GF-D8 (cell line): ENCODE measurements at places on chromosomes 6 and 20.
A peak's percentile ranks its signal among the peaks of the same experiment; 100 is the strongest.

DNA sequence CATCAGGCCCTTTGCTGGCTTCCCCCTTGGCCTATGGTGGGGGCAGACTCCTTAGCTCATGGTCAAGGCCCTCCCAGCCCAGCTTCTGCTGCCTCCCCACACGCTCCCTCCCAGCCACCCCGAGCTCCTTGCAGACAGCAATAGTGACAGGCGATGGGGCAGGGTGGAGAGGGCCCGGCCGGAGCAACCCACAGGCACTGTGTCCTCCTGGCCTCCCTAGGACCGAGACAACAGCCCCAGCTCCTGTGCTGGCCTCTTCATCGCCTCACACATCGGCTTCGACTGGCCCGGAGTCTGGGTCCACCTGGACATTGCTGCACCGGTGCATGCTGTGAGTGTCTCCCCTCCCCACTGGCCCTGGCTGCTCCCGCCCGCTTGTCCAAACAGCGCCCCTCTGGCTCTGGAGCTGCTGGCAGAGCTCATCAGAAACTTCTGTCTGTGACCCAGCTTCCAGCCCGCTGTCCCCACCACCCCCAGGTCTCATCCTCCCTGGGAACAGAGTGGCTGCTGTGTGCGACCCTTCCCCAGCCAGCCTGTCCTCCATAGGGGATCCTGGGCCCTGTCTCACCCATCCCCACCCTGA lies 21.8 kb downstream of the NPEPL1 start:
- no peak for DNase-seq

DNA sequence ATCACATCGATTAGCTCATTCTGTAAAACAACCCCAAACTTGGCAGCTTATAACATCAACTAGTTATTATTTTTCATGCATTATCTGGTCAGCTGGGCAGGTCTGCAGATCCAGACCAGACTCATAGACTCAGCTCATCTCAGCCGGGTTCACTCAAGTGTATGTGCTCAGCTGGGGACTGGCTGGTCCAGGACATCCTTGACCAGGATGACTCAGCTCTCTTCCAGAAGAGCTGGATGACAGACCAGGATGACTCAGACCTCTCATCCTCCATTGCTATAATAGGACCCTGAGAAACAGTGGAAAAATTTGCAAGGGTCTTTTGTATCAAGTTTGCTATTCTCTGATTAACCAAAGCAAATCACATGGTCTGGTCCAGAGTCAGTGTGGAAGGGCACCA lies 312.5 kb upstream of the PLCB4 start:
- no peak for DNase-seq

DNA sequence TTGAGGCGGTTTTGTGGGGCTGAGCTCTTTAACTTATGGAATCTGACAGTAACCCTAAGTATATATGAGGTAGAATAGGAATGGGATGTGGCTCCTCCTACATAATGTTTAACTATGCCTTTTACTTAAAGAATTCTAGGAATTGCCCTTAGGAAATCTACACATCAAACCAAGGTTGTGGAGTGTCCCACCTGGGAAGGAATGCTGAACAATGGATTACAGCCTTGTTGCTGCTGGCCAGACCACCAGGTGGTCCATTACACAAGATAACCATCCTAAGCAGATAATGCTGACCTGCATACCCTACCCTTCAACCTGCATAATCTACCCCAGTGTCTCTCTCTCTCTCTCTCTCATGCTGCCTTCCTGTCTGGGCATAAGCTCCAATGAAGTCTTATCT lies 35.0 kb upstream of the SLC22A16 start:
- DNase-seq: no peak

DNA sequence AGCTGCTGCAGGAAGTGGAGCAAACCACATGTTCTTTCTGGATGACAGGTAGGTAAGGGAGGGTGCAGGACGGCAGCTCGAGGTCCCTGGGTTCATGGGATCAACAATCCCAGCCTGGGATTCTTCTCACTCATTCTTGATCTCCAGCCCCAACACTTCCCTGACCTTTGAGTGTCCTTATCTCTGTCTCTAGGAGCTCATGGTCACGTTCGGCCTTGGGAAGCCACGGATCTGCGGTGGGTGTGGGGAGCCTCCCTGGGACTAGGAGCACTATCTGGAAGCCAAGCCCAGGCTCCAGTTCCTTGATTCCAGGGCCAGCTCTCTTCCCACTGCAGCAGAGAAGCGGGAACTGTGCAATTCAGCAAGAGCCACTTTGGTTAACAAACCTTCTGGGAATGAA lies 27.5 kb downstream of the BNIP5 start:
- no peak for DNase-seq

GRCh38 chr6:143940011-143940597 lies 68.0 kb downstream of the PLAGL1 start:
- peak; percentile 31 for DNase-seq

DNA sequence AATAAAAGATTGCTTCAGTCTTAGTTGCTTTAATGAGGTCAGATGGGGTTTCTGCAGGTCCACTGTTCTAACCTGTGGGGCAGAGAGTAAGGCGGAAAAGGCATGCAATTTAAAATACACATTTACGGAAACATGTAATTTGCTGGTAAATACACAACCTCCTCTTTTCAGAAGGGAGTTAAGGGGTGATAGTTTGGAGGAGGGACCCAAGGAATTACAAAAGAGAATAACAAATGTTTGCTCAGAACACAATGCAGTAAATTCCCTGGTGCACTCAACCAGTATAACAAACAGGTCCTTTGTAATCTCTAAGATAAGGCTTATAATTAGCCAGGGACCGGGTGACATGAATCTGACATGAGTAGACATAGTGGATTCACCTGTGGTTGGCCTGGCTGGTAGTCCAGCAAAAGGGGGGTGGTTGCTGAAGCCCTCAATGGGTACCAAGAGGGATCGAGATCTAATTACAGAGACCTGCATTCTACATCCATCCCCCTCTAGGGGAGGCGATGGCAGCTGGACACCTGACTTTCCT lies 295.1 kb downstream of the PHACTR1 start:
- DNase-seq: no peak

DNA sequence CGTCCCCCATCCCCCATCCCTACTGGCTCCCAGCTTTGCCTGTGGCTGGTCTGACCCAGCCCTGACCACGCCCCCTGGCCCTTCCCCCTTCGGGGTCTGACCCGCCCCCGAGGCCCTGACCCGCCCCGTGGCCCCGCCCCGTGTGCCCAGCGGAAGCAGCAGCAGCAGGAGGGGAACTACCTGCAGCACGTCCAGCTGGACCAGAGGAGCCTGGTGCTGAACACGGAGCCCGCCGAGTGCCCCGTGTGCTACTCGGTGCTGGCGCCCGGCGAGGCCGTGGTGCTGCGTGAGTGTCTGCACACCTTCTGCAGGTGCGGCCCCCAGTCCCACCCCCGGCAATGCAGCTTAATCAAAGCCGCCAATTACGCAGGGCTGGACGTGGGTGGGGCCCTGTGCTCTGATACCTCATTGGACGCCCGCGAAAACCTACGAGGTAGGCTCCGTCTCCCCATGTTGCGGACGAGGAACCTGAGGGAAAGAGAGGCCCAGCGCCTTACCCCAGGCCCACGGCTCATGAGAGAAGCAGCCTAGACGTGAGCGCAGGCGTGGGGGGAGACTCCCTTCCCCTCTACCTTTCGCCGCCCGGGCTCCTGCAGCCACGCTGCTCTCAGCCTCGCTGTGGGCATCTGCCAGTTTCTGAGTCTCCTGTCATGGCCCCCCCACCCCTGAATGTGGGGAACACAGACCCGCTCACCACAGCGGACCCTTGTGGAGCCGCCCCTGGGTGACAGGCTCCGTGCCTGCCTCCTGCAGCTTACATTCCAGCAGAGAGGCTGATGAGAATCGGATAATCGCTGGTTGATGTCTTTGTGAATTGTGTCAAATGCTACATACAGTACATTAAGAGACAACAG lies 12.8 kb downstream of the RBCK1 start:
- no peak for DNase-seq

- no peak for DNase-seq
Observed at GRCh38 chr6:107152638-107153430, 37.5 kb upstream of the BEND3 start.

DNA sequence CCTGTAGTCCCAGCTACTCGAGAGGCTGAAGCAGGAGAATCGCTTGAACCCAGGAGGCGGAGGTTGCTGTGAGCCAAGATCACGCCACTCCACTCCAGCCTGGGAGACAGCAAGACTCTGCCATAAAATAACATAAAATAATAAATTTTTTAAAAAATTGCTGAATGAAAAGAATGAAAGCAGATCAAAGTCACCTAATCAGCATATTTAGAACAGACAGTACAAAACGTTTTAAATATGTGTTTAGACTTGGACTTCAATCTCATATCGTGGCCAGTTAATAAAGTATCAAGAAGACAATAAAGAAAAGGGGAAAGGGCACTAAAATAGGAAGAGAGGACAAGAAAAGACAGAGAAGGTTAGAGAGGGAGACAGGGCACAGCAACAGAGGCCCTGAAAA lies 74.6 kb downstream of the EPM2A start:
- DNase-seq: no peak

DNA sequence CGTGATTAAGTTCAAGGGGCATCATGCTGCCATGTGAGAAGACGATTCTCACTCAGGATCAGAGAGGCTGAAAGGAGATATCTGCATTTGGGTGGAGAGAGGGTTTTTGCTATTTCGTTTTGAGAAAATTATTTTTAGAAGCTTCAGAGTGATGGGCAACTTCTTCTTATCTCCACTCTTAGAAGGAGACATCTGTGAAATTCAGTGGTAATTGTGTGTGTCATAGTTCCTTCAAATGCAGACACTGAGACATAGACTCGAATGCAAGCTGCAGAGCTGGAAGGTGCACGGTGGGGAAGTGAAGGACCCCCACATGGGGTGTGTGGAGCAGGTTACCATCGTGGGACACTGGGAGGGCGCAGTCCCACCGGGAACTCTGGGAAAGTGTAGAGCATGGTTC lies 116.8 kb downstream of the PRND start:
- no peak for DNase-seq

- no peak for DNase-seq
Observed at GRCh38 chr6:84461461-84461860, 234.0 kb upstream of the CEP162 start.

GRCh38 chr20:32585586-32586127 lies 524 bp upstream of the NOL4L start:
- no peak for DNase-seq

DNA sequence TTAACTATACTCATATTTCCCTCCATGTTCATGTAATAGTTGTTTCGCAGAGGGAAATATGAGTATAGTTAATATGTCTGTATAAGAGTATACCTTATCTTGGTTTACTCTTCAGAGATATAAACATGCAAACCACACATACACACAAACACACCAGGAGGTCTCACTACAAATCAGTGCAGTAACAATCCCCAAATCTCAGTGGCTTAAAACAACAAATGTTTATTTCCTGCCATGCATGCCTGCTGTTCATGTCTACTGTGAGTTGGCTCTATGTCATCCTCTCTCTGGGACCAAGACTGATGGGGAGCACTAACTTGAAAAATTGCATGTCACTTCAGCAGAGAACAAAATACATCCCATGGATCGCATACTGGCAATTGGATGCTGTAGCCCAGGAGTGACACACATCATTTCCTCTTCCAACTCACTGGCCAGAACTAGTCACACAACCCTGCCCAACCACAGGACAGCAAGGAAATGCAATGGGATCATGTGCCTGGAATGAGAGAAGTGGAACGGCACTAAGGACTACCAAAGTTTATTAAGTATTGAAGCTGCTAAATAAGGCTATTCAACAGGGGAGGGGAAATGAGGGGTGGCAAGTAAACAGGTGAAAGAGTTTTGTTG lies 89.0 kb upstream of the DTNBP1 start:
- DNase-seq: no peak

DNA sequence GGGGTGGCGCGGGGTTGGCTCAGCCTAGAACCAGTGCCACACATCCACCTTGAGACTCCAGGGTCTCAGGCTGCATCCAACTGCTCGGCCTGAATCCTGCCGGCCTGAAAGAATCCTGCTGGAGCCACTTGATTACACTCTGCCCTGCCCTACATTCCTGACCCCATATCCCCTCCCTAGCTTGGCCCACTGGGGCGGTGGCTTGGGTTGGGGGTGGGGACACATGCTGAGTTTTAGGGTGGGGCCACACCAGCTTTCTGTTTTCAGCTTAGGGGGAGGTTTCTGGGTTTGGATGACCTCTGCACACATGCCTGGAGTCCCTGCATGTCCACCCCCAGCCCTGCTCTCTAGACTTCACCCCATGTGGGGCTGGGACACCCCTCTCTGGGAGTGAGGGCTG lies 6.8 kb downstream of the ITPR3 start:
- DNase-seq: no peak

GRCh38 chr6:128531696-128532095 lies 11.3 kb upstream of the PTPRK start:
- no peak for DNase-seq

- DNase-seq: no peak
Observed at GRCh38 chr20:24096264-24096663, 107.7 kb upstream of the GGTLC1 start.

DNA sequence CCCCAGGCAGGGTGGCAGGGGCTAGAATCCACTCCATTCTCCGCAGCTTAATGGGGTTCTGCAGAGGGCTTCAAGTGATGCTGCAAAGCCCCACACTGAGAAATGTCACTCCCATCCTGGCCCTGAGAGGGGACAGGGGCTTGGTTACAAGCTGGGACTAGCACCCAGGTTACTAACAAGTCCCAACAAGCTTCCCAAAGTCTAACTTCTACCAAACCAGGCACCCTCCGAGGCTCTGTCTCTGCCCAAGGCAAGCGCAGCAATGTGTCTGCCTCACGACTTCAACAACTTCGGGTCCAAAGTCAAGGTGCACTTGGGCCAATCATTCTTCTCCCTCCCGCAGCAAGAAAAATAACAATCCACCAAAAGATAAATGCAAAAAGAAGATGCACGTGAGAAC lies 45.6 kb downstream of the NFATC2 start:
- no peak for DNase-seq

GRCh38 chr20:50992733-50993457 lies 30.0 kb downstream of the KCNG1 start:
- peak; percentile 11 for DNase-seq

DNA sequence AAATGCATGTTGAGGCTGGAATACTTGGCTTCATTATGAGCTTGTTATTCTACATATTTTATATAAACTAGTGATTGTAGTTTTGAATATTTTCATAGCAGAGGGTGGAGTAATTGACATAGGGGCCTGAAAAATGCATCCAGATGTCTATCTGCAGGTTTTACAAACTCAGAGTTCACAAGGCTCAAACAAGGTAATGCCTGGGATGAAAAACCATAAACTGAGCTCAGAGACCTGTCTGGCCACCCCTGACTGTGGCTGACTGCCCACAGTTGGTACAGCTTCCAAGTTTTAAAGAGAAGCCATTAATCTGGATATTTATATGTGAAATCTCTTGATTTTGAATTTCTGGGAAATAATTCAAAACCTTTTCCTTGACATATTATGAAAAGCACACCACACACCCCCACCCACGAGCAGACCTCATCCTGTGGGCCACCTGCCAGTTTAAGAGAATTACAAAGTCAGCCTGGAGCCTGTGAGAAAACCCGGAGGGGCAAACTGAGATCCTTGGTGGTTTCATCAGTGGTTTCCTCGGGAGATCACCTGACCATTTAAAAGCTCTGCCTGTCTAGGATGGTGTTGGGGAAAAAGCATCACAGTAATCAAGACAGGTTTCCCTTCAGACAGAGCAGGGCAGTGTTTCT lies 230.1 kb downstream of the SAMD5 start:
- DNase-seq: no peak
